ENCODE measurements at places on chromosomes 2 and 18.

DNA sequence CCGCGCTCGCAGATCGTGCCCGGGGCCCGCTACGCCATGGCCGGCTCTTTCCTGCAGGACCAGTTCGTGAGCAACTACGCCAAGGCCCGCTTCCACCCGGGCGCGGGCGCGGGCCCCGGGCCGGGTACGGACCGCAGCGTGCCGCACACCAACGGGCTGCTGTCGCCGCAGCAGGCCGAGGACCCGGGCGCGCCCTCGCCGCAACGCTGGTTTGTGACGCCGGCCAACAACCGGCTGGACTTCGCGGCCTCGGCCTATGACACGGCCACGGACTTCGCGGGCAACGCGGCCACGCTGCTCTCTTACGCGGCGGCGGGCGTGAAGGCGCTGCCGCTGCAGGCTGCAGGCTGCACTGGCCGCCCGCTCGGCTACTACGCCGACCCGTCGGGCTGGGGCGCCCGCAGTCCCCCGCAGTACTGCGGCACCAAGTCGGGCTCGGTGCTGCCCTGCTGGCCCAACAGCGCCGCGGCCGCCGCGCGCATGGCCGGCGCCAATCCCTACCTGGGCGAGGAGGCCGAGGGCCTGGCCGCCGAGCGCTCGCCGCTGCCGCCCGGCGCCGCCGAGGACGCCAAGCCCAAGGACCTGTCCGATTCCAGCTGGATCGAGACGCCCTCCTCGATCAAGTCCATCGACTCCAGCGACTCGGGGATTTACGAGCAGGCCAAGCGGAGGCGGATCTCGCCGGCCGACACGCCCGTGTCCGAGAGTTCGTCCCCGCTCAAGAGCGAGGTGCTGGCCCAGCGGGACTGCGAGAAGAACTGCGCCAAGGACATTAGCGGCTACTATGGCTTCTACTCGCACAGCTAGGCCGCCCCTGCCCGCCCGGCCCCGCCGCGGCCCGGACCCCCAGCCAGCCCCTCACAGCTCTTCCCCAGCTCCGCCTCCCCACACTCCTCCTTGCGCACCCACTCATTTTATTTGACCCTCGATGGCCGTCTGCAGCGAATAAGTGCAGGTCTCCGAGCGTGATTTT, 7.6 kb downstream of the TBR1 start:
- no peak for DNase-seq

DNA sequence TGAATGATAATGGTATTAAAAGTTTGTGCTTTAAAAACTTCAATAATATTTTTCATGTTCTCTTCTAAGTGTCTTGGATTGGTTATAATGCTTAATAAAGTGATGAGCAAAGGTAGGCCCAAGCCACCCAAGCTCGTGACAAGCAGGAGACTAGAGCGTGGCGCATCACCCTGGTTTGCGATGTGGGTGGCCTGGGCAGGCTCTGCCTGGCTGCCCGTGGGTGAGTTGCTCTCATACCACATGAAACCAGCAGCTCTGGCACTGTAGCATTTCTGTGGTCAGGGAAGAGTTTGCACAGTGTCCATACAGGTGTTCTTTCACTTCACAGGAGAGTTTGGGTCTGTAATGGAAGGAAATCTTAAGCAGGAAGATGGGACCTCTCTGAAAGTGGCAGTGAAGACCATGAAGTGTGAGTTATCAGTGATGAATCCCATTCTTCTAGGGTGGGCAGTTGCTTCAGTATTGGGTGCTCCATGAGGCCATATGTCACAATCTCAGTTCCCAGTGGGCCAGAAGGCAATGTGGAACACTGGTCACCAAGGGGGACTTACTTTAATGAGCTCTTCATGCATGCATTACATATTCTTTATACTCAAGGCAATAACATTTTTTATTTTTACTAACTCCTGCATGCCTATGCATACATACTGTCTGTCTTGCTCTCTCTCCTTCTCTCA, 51.4 kb upstream of the TMEM87B start:
- DNase-seq, result no peak

DNA sequence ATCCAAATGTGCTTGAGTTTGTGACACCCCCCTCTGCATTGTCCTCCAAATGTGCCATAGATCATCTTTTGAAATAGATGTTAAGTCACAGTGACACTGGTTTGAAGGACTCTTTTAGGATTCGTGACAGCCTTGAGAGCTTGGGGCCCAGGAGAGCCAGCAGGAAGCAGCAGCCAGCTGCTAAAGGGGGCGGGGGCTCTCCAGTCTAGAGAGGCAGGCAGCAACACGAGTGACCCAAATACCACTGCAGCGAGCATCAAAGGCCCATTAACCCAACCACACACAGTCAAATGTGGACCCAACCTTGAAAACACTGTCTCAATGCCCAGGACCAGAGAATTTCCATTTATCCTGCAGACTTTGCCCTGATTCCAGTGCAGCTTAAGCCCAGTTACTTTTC, 75.6 kb downstream of the ZBTB7C start:
- no peak for DNase-seq

- no peak for DNase-seq
Measured at GRCh38 chr2:96267159-96267971, 1.3 kb downstream of the CIAO1 start.

All from stimulated activated CD8-positive, alpha-beta memory T cell treated with anti-CD3 and anti-CD28 coated beads, Interleukin-7, amount 100 ng/mL, for 24 hours (primary cell).